AG09309 (cell line): ENCODE measurements at places on chromosomes 3 and 15.

DNA sequence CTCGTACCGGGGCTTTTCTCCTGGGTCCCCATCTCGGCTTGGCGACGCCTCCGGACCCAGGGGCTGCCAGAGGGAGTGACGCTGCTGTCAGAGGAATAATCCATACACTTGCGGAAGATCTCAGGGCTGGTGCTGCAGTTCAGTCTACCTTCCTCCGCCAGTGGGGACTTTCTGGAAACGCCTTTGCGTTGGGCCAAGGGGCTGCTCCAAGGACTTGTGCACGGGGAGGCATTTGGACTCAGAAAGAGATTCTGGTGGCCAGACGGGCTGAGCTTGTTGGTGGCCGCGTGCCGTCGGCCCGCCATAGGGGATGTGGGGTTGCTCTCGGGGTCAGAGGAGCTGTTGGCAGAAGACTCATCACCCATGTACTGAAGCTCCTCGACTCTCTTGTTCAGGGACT, 21.8 kb downstream of the LARP6 start:
- no peak for DNase-seq

DNA sequence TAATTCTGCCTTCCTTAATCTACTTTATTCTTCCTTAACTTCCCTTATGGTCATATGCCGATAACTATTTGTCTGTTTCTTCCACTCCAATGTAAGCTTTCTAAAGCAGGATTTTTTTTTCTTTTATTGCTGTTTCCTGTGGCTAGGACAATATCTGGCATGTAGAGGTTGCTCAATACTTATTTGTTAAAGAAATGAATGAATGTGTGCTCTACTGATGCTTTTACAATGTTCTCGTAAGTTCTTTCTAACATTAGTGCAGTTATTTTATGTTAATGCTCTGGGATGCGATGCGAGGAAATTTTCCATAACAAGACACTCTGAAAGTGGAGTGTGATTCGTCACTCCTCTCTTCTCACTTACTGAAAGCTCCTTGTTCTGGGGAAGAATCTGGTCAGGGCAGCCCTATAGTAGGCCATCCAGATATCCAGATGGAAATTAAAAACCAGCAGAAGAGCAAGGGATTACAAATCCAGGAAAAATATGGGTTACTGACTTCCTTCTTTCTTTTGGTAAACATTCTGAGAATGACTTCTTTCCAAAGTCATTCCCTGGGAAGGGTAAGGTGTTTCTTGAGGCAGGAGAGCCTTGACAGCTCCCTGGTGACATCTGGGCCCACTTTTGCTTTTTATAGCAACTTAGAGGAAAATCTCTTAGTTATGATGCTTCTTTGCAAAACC, 420.4 kb downstream of the PDCD6IP start:
- no peak for DNase-seq

DNA sequence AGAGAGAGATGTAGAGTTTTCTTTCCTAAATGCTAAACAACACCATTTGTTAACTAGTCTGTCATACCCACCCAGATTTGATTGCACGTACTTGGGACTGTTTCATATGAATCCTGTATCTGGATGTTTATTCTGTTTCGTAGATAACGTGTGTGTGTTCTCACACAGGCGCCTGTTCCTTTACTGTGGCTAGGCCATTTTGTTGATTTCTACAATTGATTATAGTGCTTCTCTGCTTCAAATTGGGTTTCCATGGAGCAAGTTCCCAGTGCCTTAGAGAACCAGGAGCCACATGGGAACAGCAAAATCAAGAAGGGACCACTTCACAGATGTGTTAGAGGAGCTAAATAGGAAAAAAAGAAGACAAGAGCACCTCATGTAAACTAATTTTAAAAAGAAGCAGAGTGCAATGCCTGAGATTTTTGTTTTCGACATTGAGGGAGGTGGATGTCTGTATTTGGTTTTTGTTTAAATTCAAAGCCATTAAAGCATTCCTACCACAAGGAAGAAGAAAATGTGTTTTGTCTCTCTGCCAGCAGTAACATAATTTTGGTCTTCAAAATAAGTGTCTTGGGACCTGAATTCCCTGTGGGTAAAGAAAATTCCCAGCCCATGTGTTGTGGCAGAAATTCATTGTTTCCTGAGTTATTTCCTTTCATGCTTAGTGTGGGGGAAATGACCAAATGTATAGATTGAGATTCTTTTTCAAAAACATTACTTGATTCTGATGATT, 424.0 kb upstream of the C2CD4B start:
- DNase-seq, result no peak

GRCh38 chr3:155184011-155184410, 103.9 kb downstream of the MME start:
- no peak for DNase-seq

DNA sequence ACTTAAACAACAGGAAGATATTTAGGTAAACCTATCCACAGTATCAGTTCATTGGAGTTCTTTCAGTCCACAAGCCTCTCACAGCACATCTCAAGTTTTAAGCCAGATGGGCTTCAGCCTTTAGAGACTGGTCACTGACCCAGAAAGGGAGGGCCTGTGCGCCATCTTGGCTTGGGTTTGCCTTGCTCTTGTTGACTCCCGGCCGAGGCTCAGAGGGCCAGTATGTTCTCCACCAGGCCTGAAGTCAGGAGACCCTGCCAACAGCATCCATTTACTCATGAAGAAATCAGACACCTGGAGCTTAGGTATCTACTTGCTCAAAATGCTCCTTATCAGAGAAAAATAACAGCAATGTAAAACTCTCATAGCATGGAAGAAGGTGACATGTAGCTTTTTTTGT, 6.2 kb downstream of the RGMA start:
- DNase-seq, result no peak

DNA sequence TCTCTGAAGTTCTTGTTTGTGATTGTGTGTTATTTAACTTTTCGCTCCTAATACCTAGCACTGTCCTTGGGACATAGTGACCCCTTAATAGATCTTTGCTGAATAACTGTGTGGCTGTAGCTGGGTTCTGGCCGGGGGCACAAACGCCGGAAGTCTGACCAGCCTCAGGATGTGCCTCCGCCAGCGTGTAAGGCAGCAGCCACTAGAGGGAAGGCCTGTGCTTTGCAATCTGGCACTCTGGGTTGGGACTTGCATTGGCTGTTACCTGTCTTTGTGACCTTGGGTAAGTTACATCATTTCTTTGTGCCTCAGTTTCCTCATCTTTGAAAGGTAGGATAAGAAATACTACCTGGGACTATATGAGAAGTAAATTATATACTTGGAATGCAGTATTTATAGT, 158.7 kb downstream of the GHSR start:
- no peak for DNase-seq

DNA sequence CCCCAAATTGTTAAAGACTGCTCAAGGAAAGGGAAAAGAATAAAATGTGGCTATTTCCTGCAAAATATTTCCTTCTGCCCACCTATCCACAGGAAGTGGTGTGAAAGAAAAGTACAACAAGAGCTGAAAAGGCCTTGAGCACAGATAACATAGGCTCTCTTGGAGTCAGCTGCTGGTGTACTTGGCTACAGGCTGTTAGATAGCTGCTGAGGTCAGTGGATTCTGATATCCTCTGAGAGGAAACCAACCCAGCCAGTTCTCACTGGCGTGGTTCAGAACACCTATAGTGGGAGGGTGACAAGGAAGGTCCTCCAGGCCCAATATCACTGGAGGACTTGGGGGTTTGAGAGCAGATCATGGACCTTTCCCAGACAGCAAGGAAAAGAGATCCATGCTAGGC, 124.4 kb upstream of the GAP43 start:
- DNase-seq, result no peak

DNA sequence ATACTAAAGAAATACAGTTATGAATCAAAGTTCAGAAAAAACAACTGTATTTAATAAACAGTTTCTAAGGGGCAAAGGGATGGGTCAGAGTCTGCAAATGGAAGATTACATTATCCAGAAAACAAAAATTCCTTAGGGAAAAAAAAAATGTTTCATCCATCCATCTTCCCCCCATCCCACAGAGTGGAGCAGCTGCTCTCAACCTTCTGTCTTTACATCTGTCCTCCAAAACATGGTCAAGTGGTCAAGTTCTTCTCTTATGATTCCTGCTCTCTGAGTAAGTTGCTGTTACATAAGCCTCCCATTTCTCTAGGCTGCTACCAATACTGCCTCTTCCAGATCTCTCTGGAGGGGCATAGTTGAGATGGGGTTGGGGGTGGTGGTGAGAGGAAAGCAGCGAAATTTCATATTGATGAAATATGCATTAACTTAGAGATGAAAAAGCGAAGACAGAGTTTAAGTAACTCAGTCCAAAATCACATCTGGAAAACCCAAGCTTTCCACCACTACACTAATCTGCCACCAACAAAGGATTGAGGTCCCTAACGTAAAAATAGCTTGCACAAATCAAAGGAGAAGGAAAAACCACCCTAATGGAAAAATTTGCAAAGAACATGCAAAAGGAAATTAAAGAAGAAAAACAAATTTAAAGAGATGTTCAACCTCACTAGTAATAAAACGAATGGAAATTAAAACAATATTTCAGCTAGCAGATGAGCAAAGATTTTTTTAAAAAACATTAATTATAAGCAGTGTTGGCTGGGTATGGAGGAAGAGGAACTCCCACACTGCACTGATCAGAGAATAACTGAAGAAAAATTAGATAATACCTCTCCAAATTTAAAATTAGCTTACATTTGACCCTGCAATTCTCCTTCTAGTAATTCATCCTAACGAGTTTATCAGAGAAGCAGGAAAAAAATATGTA, 109.5 kb downstream of the ST8SIA2 start:
- DNase-seq, result no peak

DNA sequence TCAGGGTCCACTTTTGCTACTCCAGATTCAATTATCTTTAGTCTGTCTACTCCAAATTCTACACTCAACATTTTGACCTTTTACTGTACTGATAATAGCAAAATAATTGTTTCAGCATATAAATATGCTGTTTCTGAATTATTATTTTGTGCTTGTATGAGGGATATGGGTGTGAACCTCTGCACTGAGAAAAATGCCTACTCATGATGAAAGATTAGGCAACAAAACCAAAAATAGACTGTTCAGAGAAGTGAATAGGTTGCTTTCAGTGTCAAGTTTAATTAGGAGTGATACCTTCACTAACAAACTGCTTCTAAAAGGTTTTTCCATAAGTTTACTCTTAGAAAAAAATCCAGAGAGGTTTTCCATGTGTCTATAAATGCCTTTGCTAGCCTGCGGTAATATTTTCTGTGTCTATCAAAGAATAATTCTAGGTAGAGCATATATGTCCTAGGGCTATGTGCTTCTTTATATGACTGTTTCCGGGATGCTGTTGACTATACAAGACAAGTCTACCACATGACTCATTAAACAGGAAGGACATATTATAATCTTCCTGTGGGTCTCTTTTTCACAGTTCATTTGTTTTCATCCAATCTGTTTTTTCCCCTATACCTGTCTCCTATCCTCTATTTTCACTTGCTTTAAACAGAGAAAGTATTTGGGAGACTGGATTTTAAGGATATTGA, 218.5 kb upstream of the TTC14 start:
- DNase-seq, result no peak

DNA sequence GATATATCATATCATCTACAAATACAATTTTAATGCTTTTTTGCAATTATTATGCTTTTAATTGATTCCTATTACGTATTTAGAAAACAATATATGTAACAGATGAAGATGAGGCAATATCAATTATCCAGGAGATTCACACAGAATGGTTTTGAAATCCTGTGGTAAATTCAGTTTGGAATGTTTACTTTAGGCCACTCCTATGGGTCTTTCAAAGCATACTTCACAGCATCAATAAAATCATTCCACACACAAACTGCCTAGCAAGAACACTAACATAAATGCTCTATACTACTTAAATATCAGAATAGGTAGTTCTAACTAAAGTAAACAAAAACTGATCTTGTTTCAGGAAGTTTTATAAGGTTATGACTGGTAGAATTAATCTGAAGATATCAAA, 90.5 kb downstream of the FAM227B start:
- DNase-seq, result peak; percentile 20

DNA sequence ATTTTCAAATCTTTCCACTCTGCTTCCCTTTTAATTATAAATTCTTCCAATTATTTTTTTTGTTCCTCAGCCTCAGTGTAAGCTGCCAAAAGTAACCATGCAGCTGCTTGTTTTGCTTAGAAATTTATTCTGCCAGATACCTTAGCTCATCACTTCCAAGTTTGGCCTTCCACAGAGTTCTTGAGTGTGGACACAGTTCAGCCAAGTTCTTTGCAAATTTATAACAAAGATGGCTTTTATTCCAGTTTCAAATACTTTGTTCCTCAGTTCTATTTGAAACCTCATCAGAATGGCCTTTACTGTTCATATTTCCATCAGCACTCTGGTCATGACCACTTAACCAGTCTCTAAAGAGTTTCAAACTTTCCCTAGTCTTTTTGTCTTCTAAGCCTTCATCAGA, 10.3 kb downstream of the RTP1 start:
- no peak for DNase-seq

DNA sequence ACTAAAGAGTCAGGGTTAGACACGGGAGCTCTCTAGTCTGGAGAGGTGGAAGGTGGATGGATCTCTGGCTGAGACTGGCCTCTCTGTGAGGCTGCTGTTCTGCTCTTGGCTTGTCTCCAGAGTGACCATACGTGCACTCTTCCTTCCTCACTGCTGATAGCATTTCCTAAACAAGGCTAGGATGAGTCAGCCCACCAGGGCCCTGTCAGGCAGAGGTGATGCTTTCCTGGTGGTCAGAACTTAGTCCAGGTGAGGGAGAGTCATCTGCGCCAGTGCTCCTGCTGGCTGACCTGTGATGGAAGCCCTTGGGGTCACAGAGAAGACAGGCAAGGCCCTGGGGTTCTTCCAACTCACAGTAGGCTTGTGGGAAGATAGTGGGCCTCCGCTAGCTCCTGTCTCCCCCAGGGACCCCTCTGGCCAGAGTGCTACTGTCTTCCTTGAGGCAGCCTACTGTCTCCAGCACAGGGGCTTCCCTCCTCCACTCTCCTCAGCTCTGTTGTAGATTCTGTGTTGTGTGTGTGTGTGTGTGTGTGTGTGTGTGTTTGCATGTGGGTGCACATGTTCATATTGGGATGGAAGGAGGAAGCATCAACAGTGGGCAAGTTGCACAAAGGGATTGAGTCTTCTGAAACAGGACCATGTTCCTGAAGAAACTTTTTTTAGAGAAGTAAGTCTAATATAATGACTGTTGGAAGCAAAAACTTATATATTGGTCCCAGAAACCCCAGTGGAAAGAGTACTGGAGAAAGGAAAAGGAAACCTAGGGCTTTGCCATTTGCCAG, 16.5 kb downstream of the ALPK3 start:
- no peak for DNase-seq

DNA sequence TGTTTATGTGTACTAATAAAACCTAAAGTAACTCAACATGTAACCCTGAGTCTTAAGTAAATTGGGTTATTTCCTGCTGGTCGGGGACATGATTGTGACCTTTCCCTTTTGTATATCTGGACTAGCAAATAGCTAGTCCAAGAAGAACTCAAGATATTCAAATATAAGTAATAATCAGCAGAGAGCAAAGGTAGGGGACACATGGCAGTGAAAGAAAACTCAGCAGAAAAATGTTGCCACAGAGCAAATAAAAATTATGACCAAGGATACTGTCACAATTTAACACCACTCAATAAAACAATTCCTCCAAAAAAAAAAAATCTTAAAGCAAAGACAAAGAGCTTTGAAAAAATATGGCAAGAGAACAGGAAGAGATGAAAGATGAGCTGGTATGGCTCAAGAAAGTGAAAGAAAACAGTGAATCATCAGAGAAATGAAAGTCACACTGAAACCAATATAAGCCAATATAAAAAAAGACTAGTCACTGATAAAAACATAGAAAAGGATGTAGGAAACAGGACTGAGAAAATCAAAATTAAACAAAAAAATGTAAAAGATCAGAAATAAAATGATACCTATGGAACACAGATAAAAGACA, 43.4 kb downstream of the HLTF start:
- DNase-seq, result no peak

GRCh38 chr3:157618075-157618760, 115.0 kb upstream of the VEPH1 start:
- DNase-seq, result peak; percentile 45
